GM04504 (cell line): ENCODE measurements at places on chromosomes 11 and 22.

DNA sequence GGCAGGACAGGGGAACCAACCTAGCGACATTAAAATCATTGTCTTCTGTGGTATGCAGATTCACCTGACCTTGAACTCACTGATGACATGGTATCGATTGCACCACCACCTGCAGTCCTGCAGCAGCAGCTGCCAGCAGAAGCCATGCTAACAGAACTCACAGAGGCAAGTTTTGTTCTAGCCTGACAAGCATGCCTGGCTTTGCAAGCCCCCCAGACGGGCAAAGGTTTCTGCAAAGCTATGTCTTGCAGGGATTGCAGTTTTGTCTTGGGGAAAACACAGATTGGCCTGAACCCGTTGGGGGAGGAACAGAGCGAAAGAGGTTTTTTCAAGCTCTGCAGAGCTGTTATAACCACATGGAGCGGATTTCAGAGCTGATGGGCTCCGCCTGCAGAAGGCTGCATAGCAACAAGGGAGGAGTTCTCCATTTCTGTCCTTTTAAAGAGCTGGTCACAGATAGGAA, 221.0 kb downstream of the HIPK3 start:
- no peak for DNase-seq

- DNase-seq: peak; percentile 60
Observed at GRCh38 chr22:48428631-48429371, 1398.9 kb downstream of the BRD1 start.

GRCh38 chr11:77147668-77148321, 19.7 kb downstream of the MYO7A start:
- no peak for DNase-seq

GRCh38 chr11:97871816-97872215, 1148.9 kb upstream of the CNTN5 start:
- DNase-seq: no peak

DNA sequence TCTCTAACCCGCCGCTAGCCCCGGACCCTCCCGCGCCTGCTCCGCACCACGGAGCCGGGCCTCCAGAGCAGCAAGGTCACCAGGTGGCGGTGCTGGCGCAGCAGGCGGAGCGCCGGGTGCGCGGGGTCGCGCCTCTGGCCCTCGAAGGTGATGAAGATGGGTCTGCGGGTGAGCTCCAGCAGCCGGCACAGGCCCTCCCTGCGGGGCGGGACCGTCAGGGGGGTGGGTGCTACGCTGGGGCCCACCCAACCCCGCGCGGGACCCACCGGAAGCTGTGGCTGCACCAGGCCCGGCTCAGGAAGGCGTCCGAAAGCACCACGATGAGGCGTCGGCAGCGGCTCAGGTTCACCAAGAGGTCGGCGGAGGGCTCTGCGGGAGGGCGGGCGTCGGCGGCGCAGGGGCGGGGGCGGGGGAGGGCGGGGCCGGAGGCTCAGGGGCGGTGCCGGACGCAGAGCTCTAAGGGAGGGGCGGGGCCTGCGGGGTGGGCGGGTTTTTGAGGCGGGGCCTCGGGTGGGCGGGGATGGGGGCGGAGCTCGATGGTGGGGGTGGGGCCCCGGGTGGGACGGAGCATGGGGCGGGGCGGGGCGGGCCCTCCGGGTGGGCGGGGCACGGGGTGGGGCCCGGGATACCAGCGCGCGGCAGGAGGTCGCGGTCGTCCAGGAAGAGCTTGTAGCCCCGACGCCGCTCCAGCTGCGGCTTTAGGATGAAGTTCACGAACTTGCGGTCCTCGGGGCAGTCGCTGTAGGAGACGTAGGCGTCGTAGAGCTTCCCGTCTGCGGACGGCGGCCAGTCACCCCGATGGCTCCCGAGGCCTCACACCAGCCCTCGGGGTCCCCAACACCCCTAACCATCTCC, 7.8 kb downstream of the SIGIRR start:
- peak; percentile 35 for DNase-seq

DNA sequence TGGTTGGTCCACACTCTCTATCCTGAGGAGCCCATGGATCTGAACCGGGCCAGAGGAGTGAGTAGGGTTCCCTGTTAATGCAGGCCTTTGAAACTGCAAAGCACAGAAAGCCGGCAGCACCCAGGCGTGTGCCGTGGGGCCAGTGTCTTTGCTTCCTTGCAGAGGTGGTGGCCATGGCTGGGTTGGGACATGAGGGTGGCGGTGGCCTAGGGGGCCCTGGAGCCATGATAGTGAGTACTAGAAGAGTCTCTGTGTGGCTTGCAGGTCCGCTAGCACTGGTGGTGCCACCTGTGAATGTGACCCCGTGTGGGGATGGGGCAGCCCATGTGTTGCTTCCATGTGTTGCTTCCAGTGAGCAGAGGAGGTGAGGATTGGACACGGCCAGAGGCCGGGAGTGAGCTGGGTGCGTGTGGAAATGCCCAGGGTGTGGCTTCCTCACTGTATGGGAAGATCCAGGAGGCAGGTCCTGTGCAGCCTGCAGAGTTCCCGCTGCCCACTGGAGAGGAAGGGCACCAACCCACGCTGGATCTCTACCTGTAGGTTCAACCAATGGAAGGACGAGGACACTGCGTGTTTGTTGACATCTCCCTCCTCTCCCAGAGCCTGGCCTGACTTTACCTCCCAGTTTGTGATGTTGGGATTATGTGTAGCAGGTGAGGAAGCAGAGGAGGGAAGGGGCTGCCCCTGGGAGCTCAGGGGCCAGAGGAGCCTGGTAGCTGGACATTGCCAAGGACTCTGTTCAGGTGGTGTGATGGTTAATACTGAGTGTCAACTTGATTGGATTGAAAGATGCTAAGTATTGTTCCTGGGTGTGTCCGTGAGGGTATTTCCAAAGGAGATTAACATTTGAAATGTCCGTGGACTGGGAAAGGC, 796.6 kb downstream of the TBC1D22A start:
- DNase-seq: no peak

DNA sequence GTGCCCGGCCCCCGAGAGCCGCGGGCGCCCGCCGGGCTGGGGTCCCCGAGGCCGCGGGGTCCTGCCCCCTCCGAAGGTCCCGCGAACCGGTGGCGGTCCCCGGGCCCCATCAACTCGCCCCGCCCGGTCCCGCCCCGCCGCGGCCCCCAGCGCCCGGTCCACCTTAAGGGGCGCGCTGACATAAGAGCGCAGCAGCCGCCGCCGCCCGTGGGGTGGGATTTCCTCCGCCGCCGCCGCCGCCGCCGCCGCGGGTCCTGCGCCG, at the start of gene ZDHHC8:
TSS of gene ZDHHC8 (plus strand) at position 208 of the 262 bp plus-strand sequence. CDS start 144 bp downstream, outside the sequence.
- DNase-seq: no peak

GRCh38 chr11:57430952-57431351, 4.0 kb upstream of the SLC43A3 start:
- DNase-seq: no peak

GRCh38 chr11:26837154-26837553, 115.3 kb upstream of the SLC5A12 start:
- no peak for DNase-seq

- no peak for DNase-seq
Observed at GRCh38 chr22:40595497-40596234, 40.9 kb downstream of the MRTFA start.

- DNase-seq: no peak
Observed at GRCh38 chr11:19430346-19430745, 189.6 kb upstream of the E2F8 start.

- no peak for DNase-seq
Observed at GRCh38 chr11:133215596-133216230, 316.6 kb downstream of the OPCML start.

GRCh38 chr22:43829904-43830851, 18.1 kb upstream of the EFCAB6 start:
- peak; percentile 27 for DNase-seq

GRCh38 chr11:72741849-72742512, 10.2 kb downstream of the ARAP1 start:
- DNase-seq: no peak

DNA sequence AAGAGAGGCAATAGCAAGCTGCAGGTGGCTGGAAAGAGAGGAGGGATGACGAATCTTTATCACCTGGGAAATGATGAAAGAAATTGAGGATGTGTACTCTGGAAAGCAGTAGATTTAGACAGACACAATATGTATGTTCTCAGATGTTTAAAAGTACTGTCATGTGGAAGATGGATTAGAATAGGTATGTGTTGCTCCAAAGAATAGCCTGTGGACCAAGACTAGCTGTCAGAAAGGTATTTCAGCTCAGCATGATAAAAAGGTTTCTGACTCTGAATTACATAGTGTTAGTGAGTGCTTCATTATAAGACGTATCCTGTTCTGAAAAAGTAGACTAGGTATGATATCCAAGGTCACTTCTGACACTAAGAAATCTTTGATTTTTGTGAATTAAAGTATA, 322.4 kb downstream of the CNTN5 start:
- DNase-seq: no peak

GRCh38 chr11:58003036-58003435, 20.6 kb upstream of the OR9Q1 start:
- DNase-seq: no peak

- no peak for DNase-seq
Observed at GRCh38 chr11:72190631-72191071, 1.3 kb upstream of the FOLR1 start.

DNA sequence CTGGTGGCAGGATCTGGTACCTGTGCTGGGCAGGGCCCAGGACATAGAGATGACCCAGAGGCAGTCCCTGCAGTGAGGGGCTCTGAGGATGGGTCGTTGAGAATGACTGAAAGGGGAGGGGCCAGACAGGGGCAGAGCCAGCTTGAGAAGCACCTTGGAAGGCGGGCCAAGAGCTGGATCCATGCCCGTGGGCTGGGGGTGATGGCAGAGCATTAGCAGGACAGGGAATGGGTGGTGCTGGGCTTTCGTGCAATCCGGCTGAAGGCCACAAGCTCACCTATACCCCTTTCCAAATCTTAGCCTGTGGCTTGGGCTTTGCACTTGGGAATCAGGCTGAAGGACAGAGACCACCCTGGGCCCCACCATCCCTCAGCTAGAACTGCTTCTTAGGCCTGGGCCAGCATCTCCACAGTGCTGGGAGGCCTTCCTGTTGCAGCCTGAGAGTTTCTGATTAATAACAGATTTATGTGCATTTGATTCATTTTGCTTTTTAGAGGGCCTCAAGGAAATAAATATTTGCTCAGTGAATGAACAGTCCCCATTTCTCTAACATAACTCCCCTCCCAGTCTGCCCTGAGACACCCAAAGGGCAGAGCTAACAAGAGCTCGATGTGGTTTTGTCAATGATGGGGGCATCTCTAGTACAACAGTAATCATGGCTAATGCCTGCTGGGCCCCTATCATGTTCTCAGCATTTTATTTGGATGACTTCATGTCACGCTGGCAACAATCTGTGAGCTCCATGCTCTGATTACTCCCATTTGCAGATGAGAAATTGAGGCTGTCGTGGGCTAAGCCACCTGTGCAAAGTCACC, 39.3 kb downstream of the RIBC2 start:
- peak; percentile 60 for DNase-seq

GRCh38 chr11:8593455-8593854, 573 bp downstream of the STK33 start:
- no peak for DNase-seq

DNA sequence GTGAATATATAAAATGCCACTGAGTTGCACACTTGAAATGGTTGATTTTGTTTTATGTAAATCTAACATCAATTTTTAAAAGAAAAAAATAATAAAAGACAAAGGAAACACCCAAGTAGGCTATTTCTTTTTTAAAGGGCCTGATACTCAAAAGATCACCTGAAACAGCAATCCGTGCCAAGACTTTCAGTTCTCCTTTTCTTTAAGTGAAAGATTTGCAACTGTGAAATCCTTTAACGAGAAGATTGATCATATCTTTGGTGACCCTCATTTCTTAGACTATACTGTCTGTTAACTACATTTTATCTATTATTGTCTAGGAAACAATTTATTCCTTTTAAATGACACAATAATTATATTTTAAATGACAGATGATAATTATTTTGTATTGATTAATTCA, 1841.5 kb downstream of the LRRC4C start:
- DNase-seq: no peak

DNA sequence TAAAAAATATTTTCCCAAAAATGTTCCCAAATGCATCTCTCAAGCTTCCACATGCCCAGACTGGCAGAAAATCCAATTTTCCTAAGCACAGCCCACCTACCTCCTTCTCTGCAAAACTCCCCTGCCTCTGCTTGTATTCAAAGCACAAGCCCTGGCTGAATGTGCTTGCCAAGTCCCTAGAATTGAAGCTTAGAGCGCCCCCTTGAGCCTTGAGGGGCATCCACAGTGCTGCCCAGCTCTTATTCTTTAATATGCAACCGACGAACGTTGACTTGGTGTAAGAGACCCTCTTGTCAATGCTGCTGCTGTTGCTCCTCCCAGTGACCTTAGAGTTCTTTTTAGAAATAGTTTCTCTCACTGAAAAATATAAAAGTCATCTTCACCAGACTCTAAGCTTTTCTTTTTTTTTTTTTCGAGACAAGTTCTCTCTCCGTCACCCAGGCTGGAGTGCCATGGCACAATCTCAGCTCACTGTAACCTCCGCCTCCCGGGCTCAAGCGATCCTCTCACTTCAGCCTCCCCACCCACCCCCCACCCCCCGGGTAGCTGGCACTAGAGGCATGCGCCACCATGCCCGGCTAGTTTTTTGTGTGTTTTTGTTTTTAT, 63.5 kb upstream of the CAPRIN1 start:
- DNase-seq: peak; percentile 40

- DNase-seq: no peak
Observed at GRCh38 chr11:2249189-2249916, 21.0 kb downstream of the ASCL2 start.

DNA sequence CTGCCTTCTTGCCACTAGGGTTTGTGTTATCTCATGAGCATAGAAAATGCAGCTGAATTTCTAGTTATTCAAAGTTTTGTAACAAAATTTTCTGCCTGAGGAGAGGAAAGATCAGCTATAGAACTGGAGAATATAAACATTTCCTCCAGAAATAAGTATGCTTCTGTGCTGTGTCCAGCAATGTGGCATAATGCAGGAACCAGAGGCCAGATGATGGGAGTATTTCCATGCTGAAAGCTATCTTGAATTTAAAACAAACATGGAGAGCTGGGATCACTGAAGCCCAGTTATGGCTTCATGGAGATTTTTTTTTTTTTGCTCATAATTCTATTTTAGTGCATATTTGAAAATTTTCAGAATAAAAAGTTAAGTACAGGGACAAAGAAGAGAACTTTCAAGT, 608.2 kb downstream of the SOX6 start:
- no peak for DNase-seq

- DNase-seq: peak; percentile 15
Observed at GRCh38 chr11:31487848-31488247, 21.6 kb downstream of the IMMP1L start.

DNA sequence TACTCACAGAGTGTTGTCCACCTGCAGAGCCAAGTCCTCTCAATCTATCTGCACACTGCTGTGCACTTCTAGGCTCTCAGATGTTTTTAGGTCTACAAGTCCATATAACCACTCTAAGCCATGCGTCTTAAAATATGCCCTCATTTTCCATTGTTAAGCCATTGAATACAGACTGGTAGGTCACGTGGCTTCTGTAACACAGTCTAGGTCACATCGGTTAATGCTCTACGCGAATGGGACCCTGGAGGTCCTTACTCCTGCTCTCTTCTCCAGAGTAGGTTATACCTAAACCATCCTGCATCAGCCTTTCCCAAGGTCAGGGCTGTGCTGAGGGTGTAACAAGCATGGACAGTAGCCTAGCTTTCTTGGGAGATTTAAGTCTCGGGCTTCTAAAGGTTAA, 819 bp downstream of the JAML start:
- DNase-seq: no peak

- DNase-seq: no peak
Observed at GRCh38 chr22:32040324-32040904, 2.6 kb upstream of the SLC5A1 start.
